Activated naive CD4-positive, alpha-beta T cell (primary cell): ENCODE measurements at places on chromosomes 6 and 20.

GRCh38 chr20:10524643-10525042 lies 89.5 kb downstream of the SLX4IP start:
- DNase-seq, result no peak

DNA sequence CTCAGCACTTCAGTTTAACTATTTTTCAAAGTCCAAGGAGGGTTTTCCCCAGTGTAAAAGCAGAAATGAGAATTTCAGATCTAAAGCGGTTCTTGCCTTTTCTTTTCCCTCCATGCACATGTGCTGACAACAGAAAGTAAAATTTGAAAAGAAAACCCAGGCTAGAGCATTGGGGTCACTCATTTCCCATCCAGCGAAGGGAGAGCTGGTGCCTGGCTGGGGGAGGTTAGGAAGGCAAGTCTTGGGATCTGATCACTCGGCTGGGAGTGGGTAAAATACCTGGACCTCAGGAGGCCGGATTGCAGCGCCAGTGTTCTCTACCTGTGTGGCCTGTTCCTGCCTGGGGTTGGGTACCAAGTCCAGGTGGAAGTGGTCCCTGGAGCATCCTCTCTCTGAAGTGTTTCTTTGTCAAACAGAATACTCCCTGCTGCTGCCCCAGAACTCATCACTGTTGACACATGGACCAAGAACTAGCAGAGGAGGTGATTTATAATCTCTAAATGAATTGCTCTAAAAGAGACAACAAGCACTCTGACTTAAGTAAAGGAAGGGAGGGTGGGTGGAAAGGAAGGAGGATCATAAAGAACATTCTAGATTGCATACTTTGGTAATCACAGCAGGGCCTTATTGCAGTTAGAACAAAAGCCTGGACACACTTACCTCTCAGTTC lies 136.0 kb downstream of the MTHFD1L start:
- no peak for DNase-seq

DNA sequence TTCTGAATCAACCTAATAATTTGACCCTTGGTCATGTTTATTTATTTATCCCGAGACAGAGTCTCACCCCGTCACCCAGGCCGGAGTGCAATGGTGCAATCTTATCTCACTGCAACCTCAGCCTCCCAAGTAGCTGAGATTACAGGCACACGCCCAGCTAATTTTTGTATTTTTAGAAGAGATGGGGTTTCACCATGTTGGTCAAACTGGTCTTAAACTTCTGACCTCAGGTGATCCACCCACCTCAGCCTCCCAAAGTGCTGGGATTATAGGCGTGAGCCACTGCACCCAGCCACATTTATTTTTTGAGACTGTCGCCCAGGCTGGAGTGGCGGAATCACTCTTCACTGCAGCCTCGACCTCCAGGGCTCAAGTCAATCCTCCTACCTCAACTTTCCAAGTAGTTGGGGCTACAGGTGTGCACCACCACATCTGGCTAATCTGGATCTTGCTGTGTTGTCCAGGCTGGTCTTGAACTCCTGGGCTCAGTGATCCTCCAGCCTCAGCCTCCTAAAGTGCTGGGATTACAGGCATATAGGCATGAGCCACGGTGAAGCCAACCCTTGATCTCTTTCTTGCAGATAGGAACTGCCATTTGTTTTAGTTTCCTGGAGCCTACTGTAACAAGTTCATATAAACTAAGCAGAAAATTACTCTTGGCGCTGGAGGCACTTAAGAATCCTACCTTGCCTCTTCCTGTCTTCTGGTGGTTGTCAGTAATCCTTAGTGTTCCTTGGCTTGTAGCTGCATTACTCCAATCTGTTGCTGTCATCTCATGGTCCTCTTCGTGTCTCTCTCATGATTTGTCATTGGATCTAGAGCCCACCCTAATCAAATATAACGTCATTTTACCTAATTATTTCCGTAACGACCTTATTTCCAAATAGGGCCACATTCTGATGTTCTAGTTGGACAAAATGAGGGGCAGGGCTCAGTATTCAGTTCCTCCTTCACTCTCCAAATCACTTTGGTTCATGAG lies 2.3 kb downstream of the RPS18 start:
- DNase-seq, result no peak

DNA sequence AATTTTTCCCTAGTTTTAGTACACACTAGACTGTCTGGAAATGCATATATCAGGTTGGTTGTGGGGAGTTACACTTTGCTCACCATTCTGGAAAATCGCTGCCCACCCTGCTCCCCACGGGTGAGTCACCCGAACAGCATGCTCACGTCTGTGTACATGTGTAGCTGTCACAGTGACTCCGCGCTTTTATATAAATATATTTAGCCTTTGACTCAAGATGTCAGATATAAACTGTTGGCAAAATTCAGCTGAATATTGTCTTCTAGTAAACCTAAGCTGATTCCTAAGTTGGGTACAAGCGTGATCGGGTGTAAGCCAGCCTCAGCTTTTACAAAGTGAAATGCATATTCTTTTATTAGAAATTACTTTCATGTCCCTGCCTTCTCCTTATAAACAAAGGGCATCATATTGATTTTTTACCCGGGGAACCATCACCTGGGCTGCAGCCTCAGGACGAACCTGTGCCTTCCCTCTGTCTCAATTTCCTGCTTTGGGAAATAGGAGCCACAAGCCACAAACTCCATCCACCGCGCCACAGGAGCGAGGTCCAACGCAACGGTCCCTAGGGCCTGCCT lies 4.3 kb downstream of the SDCBP2 start:
- no peak for DNase-seq

GRCh38 chr6:87277123-87277522 lies 45.3 kb upstream of the SMIM8 start:
- no peak for DNase-seq

DNA sequence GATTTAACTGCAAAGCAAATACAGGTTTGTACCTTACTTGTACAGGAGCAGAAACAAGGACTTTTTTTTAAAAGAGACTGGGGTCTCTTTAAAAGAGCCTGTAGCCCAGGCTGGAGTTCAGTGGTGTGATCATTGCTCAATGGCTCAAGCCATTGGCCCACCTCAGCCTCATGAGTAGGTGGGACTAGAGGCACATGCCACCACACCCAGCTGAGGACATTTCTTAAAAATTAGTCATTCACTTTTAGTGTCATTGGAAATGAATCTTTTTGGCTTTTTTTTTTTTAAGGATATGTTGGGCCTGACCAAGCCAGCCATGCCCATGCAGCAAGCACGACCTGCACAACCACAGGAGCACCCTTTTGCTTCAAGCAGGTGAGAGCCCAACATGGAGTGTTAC lies 16.9 kb downstream of the SEC23B start:
- DNase-seq, result no peak

DNA sequence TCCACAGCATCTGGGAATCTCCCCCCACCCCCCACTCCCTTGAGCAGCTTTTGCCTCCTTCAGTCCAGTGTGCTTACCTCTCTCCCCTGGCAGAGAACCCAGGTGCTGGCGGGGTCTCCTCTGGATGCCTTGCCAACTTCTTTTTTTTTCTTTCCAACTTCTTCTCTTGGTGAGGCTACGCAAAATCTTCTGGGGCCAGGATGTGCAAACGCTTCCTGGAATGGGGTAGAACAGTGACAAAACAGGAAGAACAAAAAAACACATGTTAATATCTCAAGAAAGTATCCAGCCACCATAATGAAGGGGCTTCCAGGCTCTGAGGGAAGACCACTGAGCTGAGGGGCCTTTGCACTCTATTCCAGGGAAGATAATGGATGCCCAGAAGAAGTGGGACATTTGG lies 53.9 kb upstream of the DDR1 start:
- no peak for DNase-seq

DNA sequence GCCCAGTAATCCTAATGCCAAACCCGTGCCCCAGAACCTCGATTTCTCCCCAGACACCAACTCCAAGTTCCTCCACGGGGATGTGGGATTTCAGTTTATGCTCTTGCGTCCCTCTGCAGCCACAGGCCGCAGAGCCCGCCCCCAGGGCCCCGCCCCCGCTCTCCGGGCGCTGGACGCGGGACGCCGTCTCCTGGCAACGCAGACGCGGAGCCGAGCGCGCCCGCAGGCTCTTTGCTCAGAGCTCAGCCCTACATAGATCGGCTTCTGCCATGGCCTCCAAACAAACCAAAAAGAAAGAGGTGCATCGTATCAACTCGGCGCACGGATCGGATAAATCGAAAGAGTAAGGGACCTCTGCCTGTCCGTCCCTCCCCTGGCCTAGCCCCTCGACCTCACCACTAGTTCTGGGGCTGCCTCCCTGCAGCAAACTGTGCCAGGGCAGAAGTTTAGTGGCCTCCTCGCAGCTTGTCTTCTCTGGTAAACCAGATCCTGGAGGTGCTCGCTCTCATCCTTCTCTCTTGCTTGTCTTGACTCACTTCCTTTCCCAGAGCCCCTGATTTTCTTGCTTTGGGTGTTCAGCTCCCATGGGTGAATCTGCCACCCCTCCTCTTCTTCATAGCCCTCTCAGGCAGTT lies at the start of gene ADGB:
ADGB (plus strand) TSS at position 201 of the 634 bp plus-strand sequence; CDS start at position 270, 69 bp downstream.
- DNase-seq, result no peak

DNA sequence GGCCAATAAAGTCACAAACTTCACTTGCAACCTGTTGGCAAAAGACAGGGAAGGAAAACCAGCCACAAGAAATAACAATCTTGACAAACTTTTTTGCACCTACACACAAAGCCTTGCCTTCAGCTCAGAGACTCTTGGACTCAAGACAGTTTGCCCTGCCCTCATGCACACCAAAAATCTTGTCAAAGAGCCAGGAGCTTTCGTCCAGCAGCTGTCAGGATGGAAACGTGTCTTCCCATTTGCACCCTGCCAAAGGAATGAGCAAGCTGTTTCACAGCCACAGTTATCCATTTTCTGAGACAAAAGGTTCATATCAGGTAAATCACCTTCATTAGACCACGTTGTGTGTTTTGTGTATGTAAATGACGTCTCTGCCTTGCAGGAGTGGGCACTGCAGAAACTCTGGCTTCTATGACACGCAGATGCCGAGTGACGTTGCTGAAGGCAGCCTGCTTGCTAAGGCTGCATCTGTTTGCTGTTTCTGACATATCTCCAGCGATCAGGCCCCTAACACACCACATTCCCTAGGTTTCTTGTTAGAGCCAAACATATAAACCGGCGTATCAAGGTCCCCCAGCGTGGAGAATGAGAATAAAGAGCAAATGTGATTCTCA lies 193.4 kb downstream of the SYNDIG1 start:
- no peak for DNase-seq

GRCh38 chr6:107495196-107495643 lies 5.3 kb downstream of the SOBP start:
- DNase-seq, result no peak

DNA sequence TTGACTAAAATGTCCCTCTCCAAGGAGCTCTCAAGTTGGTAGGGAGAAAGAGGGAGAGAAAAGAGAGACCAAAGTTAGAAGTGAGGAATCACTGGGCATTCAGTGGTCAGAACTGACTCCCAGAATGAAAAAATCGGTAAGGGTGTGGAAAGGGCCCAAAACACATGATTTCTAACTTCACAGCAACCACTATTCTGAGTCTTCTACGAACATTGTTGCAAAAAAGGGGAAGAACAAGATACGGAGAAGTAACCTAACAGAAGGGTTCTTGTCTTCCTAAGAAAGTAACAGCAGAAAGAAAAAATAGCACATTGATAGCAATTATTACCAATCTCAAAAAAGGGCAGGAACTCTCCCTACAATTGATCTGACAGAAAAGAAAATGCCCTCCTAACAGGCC lies 65.6 kb downstream of the ATP9A start:
- no peak for DNase-seq

DNA sequence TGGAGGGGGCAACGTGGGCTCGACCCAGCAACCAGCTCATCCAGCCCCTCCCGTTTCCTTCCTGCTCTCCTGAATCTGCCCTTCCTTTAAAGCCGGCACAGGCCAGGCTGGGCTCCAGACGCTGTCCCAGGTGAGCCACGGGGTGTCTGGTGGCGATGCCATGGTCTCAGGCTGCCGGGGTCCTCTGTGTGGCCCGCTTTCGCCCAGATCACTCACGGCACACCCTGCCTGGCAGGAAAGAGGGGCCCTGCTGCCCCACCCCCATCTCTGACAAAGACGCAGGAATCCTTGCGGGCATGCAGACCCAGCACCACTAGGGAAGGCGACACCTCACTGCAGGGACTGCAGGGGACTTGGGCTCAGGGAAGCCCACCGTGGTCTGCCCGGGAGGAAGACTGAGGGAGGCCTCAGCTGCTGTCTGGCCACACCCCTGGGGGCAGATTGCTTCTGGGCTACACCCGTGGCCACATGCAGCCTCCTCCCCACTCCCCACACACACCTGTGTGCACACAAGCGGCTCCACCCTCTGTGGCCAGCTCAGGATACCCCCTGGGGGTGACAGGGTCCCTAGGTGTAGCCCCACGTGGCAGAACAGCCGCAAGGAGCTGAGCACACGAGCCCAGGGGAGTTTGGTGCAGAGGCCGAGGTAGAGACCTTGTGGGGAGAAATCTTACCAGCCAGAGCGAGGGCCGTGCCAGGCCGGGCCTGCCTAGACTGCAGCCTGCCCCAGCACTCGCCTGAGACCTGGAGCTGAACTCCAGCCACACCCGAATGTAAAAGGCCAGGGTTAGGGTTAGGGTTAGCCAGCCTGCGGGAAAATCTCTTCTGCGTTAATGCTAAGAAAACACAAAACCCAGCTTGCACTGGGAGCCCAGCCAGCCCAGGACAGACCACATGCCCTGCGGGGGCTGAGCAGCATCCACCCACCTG lies 104.6 kb downstream of the DLL1 start:
- DNase-seq, result no peak

DNA sequence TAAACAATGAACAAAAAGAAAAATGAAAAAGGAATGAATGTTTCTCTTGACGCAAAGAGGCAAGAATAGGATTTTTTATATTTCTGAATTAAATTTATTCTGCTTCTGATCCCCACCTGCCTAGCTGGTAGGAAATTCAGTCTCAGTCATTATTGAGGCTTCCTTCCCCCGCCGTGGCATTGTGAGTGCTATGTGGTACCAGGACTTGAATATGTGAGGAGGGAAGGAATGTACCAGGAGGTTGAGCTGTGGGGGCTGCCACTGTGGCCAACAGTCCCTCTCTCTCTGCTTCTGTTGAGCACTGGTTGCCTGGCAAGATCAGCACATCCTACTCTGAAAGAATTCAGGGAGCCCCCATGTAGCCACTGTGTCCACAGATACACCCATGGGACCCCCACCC lies 368.1 kb upstream of the JARID2 start:
- DNase-seq, result no peak

DNA sequence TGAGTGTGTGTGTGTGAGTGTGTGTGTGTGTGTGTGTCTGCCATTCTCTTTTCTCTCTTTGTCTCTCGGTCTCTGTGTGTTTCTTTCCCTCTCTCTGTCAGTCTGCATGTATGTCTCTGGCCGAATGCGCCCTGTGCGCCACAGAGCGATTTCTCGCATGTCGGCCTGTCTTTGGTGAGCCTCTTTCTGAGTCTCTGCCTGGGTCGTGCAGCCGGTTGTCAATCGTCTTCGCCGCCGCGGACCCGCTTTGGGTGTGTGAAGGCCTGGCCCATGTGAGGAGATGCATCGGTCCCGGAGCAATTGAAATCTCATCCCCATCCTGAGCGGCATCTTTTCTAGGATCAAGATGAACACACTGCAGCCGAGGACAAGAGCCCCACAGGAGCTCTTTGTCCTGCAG lies 1567.2 kb upstream of the DEFB115 start:
- DNase-seq, result no peak

GRCh38 chr6:139423037-139423703 lies 48.7 kb upstream of the CITED2 start:
- no peak for DNase-seq

GRCh38 chr6:29486577-29486976 lies 1.2 kb downstream of the MAS1L start:
- DNase-seq, result no peak
